ENCODE measurements at places on chromosomes 5 and 9.

DNA sequence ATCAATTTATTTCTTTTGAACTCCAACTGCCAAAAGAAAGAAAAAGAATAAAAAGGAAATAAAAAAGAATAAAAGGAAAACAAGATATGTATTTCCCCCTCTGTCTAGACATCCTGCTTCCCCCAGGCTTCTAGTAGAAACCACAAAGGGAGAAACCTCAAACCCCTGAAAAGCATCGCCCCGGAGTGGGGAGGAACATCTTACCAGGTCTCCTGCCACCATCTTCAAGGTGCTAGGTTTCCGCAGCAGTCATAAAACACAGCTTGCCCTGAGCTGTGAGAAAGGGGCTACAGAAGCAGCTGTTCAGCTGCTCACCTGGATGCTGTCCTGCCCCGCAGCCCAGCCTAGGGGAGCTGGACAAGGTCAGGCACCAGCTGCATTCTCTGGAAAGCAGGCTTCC is 487.7 kb downstream of the GADD45G start:
- DNase-seq = no peak

DNA sequence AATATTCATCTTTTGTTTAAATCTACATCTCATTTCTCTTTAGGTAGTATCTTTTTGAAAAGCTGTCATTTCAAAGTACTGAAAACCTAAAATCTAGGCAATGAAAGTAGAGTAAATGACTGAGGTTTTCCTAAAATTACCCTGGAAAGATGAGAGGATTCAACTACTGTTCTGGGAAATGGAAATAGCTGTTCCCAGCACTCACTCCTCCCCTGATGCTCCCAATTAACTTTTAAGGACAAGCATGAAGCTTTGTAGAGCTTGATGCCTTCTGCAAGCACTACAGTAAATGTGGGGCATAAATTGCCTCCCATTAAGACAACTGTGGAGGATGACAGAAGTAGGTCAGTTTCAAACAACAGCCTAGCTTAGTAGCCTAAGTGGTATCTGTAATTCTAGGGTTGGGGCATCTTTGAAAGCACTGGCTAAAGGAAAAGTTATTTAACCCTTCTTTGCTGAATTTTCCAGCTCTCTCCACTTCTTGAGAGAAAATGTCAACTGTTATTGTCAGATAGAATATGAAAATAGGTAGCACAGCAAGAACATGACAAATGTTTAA is 100.2 kb upstream of the GNA14 start:
- no peak for DNase-seq

DNA sequence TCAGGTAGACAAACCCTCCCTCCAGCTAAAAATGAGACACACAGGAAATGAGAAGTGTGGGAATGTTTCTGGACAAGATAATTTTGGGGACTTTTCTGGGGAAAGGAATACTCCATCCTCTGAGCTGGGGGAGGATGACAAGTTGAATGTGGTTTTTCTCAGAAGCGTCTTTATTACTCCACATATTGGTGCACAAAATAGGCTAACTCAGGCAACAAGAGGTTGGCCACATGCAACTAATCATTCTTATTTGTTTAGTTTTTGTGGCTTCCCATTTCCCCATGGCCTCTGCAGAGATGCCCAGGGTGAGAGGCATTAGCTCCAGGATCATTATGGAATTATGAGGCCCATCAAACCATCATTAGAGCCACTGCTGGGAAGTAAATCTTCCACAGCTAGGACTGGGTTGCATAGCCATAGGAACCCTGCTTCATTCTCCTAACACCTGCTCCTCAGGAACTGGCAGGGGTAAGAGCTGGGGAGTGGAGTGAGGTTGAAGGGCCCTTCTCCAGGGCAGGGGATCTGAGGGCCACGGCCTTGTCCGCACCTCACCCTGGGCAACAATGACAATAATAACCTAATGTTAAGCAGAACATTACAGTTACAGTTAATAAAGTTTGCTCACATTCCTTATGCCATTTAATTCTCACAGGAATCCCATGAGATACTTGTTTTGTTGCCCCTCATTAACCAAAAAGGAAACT is 9.3 kb upstream of the SIL1 start:
- no peak for DNase-seq

- DNase-seq = no peak
These were observed 138.8 kb downstream of the PAM start for GRCh38 chr5:102893942-102894341.

DNA sequence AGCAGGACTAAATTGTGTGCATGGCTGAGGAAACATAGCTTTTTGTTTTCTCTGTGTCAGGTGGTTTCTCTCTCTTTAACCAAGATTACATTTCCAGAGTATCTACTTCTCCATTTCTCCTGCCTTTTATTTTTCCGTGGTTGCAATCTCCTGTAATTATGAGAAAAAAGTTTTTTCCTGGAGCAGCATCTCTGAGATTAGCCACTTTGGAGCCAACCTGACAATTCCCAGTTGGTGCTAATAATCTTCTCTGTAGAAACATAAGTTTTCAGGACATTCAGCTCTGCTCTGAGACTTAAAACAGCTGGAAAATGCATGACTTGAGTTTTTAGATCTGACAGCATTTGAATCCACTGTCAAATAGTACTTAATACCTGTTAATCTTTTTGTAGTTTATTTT is 67.1 kb upstream of the GAS1 start:
- no peak for DNase-seq

- DNase-seq = peak; percentile 98
These were observed 225.0 kb downstream of the FANCC start for GRCh38 chr9:95092262-95093072.

GRCh38 chr9:137918331-137919094 is 40.9 kb downstream of the CACNA1B start:
- DNase-seq = no peak

GRCh38 chr9:13941714-13942113 is 372.2 kb downstream of the NFIB start:
- DNase-seq = peak; percentile 49

DNA sequence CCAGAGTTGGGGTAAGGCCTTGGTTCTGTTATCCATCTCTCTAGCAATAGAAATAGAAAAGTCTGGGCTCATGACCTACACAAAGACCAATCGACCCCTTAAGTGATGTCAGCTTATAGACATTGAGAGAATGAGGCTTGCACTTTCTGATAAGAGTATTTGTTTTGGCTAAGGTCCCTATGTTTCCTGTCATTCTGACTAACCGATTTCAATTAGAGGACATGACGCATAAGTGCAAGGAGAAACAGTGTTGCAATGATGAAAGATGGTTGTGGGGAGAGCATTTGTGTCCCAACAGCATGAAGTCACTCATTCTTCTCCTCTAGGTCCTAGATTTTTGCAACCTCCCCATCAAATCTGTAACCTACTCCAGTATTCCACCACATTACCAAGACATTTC is 255.1 kb downstream of the MAT2B start:
- peak; percentile 99 for DNase-seq

GRCh38 chr9:11992866-11993265 is 700.3 kb upstream of the TYRP1 start:
- no peak for DNase-seq

DNA sequence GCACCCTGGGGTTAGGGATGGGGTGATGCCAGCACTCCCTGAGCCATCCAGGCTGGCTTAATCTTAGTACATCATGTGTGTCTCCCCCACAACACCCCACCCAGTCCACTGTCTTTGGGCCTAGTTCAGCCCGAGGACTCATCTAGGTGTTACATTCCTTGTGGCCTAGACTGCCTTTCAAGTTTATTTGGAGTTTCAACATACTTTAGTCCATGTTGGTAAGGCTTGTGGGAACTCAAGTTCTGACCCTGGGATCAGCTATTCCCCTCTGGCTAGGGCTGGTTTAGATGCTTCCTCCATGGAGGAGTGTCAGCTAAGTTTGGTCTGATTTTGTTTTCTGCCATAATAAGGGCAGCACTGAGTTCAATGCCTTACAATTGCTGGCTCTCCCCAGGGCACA is 302.4 kb downstream of the SMARCA2 start:
- DNase-seq = no peak

All from fibroblast of lung (primary cell).